ENCODE measurements at places on chromosomes 4 and X.
A peak's percentile ranks its signal among the peaks of the same experiment; 100 is the strongest.

DNA sequence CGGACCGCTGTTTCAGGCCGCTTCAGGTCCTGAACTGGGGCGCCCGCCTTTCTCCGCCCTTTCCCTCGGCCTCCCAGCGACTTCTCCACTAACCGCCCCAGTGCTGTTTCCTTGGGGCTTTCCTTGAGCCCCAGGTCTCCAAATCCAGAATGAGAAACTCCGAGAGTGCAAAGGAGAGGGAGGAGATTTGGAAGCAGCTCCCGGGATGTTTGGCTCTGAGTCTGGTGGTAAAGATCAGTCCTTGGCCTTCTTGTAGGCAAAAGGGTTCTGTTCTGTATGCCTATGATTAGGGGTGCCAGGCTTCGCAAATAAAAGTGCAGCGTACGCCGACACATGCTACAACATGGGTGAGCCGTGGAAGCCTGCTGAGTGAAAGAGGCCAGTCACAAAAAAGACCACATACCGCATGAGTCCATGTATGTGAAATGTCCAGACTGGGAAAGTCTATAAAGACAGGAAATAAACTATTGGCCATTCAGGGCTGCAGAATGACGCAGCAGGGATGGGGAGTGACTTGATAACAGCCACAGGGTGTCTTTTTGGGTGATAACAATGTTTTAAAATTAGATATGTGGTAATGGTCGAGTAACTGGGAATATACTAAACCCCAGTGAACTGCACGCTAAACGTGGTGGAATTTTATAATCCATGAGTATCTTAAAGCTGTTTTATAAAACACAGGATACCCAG, 99.8 kb downstream of the TRAPPC11 start:
- no peaks in the 10 kb centered on the region for H3K36me3 ChIP-seq
- no peak overlapping the region for H3K4me3 ChIP-seq
- no peak overlapping the region for H3K27ac ChIP-seq
- H3K27me3 ChIP-seq: peaks cover 39% of the 10 kb centered on the region
- no peaks in the 10 kb centered on the region for H3K4me1 ChIP-seq
- DNase-seq: no peak

- no peak overlapping the region for H3K27ac ChIP-seq
- H3K27me3 ChIP-seq: peaks cover 5% of the 10 kb centered on the region
Measured at GRCh38 chr4:176044589-176044951, 21.1 kb upstream of the WDR17 start.

DNA sequence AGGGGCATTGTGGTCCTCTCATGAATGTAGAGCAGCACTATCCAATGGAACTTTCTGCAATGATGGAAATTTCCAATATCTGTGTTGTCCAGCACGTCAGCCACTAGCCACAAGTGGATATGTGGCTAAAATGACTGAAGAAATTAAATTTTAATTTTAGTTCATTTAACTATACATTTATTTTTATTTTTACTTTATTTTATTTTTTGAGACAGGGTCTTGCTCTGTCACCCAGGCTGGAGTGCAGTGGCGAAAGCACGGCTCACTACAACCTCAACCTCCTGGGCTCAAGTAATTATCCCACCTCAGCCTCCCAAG, 13.3 kb upstream of the RBBP7 start:
- no peak overlapping the region for H3K27ac ChIP-seq
- no peaks in the 10 kb centered on the region for H3K27me3 ChIP-seq
- DNase-seq: no peak
- peak overlapping the region; percentile 82 for H3K4me3 ChIP-seq

- H3K27me3 ChIP-seq: peaks cover 6% of the 10 kb centered on the region
- no peak overlapping the region for H3K27ac ChIP-seq
- no peak for DNase-seq
Measured at GRCh38 chr4:113114884-113115283, 65.4 kb downstream of the ANK2 start.

DNA sequence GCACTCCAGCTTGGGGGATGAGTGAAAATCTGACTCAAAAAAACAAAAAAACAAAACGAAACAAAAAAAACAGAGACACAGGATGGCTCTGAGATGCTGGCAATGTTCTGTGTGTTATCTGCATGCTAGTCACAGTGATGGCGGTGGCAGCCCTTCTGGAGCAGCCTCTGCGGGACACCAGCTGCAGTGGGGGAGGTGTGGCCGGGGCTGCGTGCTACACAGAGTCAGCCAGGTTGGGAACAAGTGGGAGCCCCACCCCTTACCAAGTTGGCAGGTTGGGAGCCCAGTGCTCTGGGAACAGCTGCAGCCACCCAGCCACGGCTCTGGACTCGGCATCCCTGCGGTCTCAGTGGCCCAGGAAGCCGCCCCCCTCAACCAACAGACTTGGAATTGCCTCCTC, 206.5 kb upstream of the ZFP42 start:
- no peaks in the 10 kb centered on the region for H3K4me1 ChIP-seq
- no peak overlapping the region for H3K27ac ChIP-seq
- no peaks in the 10 kb centered on the region for H3K27me3 ChIP-seq

DNA sequence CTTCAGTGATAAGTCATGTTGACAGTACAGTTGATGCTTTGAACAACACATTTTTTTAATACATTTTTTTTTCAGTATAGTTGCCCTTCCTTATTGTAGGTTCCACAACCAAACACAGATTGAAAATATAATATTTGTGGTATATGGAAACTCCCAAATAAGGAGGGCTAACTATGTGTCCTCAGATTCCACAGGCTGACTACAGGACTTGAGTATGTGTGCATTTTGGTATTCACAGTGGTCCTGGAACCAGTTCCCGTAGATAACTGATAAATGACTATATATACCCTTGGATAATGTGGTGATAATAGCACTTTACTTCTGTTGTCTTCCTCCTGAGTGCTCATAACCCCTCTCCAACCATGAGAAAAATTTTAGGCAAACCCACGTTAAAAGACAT, 111.6 kb upstream of the NUDT6 start:
- DNase-seq: no peak
- H3K27ac ChIP-seq: no peak overlapping the region
- H3K27me3 ChIP-seq: no peaks in the 10 kb centered on the region
- H3K36me3 ChIP-seq: peaks cover 7% of the 10 kb centered on the region
- no peaks in the 10 kb centered on the region for H3K4me1 ChIP-seq
- H3K4me3 ChIP-seq: no peak overlapping the region

DNA sequence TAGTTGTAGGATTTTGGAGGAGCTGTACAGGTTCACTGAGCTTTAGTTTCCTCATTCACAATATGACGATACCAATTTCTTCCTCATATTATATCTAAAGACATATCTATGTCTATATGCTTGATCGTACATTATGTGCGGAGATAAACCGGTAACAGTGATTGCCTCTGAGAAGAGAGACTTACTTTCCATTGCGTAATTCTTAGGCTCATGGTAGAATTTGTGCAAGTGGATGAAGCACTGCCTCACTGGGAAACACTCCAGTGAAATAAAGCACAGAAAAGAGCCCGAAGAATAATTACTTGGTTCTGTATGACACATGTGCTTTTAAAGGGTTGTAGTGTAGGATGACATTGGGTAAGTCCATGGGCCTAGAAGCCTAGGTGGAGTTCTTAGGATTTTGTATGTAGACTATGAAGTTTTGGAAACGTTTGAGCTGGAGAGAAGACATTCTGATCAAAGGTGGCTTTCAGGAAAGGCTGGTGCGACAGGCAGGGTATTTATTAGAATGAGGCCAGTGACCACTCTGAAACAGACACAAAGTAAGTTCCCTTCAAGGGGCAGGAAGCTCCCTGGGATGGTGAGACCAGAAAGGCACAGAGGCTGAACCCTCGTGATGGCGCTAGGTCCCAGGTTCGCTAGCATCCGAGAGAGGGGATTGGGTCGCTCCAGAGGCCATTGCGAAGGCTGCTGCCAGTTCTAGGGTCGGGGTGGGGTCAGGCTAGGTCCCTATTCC, 649 bp upstream of the VBP1 start:
- H3K4me1 ChIP-seq: peaks cover 18% of the 10 kb centered on the region
- peak overlapping the region; percentile 95 for H3K27ac ChIP-seq
- no peak for DNase-seq
- peaks cover 7% of the 10 kb centered on the region for H3K36me3 ChIP-seq
- peak overlapping the region; percentile 96 for H3K4me3 ChIP-seq
- no peaks in the 10 kb centered on the region for H3K27me3 ChIP-seq

- no peak for DNase-seq
- no peak overlapping the region for H3K4me3 ChIP-seq
- no peak overlapping the region for H3K27ac ChIP-seq
- no peaks in the 10 kb centered on the region for H3K4me1 ChIP-seq
- H3K36me3 ChIP-seq: no peaks in the 10 kb centered on the region
Measured at GRCh38 chr4:81179326-81179725, 35.7 kb downstream of the PRKG2 start.

DNA sequence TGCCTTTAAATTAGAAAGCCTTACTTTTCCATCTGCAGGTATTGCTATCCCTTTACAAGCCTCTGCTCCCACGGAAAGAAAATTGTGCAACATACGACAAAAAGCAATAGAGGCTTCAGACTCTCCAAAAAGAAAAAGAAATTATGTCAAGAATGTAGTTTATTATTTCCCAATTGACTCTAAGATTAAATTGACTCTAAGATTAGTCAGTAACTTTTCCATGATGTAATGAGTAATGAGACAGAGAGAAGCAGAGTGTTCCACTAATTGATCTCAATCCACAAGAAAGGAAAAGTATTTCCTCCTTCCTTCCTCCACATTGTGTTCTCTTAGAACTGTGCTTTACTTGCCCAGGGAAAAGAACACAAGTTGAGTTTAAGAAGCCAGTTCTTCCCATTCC, 345.7 kb upstream of the HS3ST1 start:
- no peaks in the 10 kb centered on the region for H3K4me1 ChIP-seq
- no peak overlapping the region for H3K4me3 ChIP-seq
- H3K27me3 ChIP-seq: no peaks in the 10 kb centered on the region
- no peaks in the 10 kb centered on the region for H3K36me3 ChIP-seq

DNA sequence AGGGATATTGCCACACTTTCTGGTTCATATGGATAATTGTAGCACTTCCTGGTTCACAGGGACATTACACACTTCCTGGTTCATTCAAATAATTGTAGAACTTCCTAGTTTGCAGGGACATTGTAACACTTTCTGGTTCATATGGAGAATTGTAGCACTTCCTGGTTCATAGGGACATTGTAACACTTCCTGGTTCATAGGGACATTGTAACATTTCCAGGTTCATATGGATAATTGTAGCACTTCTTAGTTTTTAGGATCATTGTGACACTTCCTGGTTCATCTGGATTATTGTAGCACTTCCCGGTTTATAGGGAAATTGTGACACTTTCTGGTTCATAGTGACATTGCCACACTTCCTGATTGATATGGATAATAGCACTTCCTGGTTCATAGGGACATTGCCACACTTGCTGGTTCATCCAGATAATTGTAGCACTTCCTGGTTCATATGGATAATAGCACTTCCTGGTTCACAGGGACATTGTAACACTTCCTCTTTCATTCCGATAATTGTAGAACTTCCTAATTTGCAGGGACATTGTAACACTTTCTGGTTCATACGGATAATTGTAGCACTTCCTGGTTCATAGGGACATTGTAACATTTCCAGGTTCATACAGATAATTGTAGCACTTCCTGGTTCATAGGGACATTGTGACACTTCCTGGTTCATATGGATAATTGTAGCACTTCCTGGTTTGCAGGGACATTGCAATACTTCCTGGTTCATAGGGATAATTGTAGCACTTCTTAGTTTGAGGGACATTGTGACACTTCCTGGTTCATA, 59.2 kb upstream of the CD99 start:
- no peak for DNase-seq
- peak overlapping the region; percentile 75 for H3K4me3 ChIP-seq
- H3K4me1 ChIP-seq: peaks cover 33% of the 10 kb centered on the region
- H3K27me3 ChIP-seq: no peaks in the 10 kb centered on the region

DNA sequence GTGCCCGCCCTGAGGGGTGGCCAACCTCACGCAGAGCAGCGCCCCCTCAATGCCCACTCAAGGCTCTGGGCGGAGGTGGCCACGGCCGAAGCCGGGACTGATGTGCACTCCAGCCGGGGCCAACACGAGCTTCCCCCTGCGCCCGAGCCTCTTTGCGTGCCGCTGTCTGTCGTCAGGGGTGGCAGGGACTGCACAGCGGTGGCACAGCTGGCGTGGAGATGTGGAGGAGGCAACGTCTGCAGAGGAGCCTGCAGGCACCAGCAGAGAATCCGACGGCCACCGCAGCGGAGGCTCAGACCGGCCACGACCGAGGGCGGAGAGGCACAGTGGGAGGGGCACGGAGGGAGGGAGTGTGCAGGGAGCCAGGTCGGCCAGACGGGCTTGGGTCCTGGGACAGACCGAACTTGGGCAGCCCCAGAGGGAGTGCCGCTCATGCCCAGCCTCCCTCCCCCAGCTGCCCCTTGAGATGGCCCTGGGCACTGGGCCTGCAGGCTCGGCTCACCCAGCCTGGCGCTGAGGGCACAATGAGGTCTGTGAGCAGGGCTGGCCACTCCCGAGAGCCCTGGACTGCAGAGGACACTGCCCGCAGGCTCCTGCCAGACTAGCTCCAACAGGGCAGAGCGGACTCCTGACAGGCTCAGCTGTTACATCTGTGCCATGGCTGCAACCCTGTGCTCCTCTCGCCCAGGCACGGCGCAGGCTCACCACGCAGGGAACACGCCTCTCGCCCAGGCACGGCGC, 46.5 kb upstream of the CPLX1 start:
- DNase-seq: no peak
- no peak overlapping the region for H3K27ac ChIP-seq
- H3K4me3 ChIP-seq: no peak overlapping the region
- peaks cover 32% of the 10 kb centered on the region for H3K36me3 ChIP-seq
- no peaks in the 10 kb centered on the region for H3K27me3 ChIP-seq
